ENCODE measurements at places on chromosomes 1 and 21.

DNA sequence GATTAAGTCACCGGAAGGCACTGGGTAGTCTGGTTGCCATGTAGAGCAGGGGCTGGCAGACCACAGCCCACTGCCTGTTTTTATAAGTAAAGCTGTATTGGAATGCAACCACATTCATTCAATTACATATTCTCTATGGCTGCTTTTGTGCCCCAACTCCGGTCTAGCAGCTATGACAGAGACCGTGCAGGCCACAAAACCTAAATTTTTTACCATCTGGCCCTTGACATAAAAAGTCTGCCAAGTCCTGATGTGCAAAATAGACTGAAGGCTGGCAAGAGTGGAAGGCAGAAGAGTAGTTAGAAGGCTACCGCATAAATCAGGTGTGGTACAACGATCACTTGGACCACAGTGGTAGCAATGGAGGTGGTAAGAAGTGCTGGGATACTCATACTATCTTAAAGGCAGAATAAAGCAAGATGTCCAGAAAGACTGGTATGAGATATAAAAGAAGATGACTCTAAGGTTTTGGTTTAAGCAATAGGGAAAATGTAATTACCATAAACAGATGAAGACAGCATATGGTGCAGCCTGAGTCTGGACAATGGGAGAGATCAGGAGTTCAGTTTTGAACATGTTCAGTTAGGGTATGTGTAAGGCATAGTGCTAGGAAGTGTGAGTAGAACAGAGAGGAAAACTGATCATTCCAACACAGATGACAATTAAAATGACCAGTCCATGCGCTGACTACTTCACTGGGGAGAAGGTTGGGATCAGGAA, 37.2 kb downstream of the EGLN1 start:
- DNase-seq: no peak

DNA sequence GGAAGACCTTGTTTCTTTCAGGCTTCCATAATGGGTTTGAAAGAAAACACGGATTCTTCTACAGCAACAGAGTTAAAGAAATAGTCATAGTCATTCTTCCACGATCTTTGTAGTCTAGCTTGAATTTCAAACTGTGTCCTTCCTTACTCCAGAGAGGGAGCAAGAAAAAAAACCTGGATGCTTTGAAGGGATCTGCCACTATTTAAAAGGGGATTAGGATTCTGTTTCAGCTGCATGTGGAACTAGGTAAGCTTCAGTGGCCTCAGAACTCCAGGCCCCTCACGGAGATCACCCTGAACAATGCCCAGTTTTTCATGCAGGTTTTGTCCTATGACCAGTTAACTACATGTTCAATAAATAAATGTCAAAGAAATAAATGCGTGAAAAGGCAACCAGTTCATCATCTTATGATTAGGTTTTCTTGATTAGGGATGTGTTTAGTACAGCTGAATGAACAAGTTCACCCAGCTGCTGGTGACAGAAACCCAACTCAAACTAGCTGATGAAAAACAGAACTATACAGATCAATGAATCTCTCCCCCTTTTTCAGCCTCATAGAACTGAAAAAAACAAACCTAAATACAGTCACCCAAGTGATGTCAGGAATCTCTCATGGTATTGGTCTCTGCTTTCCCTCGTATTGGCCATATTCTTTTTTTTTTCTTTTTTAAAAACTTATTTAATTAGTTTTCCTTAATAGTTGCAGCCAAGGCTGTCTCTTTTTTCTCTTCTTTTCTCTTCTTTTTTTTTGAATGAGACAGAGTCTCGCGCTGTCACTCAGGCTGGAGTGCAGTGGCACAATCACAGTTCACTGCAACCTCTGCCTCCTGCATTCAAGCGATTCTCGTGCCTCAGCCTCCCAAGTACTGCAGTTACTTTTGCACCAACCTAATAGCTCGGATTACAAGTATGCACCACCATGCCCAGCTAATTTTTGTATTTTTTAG, 14.6 kb upstream of the MPZL1 start:
- DNase-seq: no peak

GRCh38 chr1:44970317-44970716, 16.1 kb downstream of the EIF2B3 start:
- DNase-seq: no peak

- DNase-seq: no peak
Measured at GRCh38 chr21:42724226-42724920, 71.0 kb downstream of the PDE9A start.

DNA sequence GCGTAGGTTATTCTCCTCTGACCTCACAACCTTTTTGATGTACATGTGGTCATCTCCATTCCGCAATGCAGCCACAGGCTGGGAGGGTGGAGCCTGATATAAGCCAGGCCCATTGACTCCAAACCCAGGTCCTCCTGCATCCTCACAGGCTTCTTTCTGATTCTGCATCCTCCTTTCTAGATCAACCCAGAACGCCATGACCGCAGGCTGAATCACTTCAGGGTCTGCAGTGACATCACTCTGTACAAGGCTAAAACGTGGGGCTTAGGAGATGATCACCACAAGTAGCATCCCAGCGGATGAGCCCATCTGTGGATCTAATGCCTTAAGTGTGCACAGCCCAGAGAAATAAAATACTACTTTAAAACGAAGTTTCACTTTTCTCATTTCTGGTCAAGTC, 16.1 kb downstream of the EBNA1BP2 start:
- DNase-seq: no peak

All from GM12878 (cell line).